Right lung (tissue), 10 donors: ENCODE measurements at places on chromosomes 1 and 21.

DNA sequence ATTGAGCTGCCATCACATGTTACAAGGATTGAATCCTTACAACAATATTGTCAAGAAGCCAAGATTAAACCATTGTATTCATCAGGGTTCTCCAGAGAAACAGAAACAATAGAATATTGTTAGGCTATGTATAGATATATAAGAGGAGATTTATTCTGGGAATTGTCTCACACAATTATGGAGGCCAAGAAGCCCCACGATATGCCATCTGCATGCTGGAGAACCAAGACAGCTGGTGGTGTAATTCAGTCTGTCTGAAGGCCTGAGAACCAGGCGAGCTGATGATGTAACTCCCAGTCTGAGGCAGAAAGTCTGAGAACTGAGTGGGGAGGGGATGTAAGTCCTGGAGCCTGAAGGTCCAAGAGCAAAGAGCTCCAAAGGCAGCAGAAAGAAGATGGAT is 14.5 kb upstream of the TTF2 start:
- DNase-seq: no peak

DNA sequence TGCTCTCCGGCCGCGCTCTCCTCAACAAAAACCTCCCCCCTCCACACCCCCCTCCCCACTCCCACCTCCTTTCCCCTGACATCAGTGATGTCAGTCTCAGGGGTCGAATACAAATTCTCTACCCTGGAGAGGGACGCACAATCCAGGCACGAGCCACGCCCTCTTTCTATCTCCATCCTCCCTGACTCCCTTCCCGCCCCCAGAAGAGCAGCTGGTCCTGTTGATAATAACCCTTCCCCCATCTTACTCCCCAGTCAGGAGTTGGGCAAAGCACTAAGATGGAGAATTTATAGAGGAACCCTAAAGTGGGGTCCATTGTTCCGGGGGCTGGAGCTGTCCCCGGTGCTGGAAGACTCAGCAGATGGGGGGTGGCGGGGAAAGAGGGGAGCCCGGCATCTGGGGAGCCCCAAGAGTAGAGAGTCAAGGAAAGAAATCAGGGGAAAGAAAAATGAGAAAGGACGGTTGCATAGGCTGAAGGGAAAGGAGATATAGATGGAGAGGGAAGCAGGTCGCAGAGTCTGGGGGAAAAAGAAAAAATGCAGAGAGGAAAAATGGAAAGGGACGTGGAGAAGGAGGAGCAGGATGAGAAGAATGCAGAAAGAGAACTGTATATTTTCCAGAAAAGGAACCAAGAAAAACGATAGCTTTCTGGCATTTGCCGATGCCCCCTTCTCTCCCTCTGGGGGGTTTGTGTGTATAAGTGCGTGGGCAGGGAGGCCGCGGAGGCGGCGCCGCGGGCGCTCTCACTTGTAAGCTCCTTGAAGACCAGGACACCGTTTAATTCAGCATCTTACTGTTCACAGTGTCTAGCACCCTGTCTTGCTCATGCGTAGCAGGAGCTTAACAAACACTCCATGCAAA is at the start of gene CELF3:
Gene CELF3, minus strand, starts transcription at position 33 of the 861 bp plus-strand sequence. CDS start 783 bp downstream, outside the sequence.
- DNase-seq: no peak

DNA sequence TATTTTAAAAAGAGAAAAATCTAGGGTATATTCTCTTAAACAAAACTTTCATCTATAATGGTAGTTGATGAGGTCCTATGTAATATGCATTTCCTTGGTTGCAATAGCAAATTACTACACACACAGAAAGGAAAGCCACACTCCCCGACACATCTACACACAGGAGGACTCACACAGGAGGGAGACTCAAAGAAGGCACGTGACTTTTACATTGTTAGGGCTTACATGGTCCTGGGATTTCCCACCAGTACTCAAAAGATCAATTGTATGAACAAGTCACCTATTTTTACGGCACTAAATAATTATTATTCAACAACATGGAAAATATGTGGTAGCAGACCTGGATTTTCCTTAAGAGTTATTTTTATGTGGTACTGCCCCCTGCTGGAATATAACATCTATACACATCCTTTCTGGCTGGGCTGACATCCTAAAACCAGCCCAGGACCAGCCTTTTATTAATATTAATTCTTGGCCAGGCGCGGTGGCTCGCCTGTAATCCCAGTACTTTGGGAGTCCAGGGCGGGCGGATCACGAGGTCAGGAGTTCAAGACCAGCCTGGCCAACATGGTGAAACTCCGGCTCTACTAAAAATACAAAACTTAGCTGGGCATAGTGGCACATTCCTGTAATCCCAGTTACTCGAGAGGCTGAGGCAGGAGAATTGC is 33.9 kb upstream of the LGALS8 start:
- DNase-seq: peak; percentile 28

DNA sequence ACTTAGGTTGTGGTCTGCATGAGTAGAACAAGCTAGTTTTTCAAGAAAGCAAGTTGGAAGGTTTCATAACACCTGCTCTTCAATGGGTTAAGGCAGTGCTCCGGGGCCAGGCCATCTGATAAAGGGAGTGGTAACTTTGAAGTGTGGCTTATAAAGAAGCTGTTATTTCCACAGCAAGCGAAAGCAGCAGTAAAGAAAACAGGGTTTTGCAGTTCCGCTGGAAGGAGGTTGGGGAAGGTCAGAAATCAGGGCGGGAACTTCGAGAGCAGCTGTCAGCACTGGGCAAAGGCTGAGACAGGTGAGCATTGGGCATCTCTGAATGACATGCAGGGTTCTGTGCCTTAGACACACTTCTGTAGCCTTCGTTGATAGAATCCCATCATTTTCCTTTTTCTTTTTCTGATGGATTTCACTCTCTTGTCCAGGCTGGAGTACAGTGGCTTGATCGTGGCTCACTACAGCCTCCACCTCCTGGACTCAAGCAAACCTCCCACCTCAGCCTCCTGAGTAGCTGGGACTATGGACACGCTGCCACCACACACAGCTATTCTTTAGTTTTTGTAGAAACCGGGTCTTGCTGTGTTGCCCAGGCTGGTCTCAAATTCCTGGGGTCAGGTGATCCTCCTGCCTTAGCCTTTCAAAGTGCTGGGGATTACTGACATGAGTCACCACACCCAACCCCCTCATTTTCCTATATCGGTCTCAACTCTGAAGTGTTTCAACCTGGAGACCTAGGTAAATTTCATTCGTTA is 20.5 kb downstream of the TMEM51 start:
- no peak for DNase-seq

DNA sequence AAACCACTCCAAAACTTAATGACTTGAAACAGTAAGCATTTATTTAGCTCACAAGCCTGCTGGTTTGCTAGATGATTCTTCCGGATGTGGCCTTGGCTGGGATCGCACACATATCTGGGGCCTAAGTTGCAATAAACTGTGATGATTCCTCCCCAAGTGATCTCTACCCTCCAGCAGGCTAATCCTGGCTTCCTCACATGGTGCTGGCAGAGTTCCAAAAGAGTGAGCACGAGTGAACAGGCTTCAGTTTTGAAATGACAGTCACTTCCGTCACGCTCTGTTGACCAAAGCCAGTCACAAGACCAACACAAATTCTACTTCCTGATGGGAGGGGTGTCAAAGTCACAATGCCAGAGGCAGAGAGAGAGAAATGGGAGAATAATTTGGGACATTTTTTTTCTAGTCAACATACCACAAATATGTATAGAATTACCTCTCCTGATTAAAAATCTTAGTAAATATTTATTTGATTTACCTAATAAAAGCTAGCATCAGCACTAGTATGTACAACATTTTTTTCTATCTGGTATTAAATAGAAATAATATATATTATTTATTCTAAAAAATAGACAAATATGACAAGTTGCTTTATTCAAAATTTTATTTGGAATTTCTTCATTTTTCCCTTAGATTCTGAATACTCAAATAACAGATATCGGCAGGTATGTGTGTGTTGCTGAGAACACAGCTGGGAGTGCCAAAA is 292.7 kb downstream of the TPR start:
- peak; percentile 61 for DNase-seq

DNA sequence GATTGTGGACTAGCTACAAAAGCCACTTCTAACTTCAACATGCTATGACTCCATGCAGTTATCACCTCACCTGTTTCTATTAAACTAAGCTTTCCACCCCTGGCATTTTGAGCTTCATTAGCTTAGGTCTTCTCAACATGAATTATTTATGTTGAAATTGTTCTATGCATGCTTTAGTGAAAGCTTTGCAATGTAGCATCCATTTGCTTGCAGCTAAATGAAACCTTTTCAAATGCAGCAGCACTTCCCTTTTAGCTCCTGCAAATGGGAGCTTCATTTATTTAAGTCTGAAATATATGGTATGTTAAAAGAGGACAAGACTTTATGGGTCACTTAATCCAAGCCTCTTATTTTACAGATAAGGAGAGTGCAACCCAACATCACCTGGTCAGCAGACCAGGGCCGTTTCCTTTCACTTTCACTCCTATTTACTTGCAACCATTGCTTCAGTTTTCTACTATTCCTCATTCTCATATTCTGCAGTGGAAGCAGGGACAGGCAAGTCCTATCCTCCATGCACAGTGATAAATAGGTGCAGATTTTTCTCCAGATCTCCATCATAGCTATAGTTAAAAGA is 56.4 kb upstream of the SAMSN1 start:
- DNase-seq: no peak

DNA sequence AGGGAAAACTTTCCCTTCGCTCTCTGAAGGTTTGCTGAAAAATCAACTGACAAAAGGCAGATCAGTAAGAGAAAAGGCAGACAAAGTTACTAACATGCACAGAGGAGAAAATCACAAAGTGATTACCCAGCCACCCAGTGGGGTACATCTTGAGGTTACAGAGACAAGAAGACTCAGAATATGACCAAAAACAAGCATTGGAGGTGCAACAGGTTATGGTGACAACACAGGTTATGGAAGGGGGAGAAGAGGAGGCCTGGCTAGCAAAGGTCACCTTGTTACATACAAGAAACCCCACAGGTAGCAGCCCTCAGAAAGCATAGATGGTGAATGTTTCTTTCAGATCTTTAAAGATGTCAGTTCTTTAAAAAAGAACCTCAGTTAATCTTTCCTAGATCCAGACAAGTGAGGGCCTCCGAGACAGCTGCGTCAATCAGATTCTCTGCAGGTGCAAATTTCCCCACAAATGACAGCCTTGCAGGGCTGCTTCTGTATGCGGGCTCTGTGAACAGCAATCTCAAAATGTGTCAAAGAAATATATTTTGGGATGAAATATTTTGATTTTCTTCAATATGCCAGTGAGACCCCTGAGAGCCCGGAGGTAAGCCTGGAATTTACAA is 207.6 kb upstream of the RAB4A start:
- no peak for DNase-seq

DNA sequence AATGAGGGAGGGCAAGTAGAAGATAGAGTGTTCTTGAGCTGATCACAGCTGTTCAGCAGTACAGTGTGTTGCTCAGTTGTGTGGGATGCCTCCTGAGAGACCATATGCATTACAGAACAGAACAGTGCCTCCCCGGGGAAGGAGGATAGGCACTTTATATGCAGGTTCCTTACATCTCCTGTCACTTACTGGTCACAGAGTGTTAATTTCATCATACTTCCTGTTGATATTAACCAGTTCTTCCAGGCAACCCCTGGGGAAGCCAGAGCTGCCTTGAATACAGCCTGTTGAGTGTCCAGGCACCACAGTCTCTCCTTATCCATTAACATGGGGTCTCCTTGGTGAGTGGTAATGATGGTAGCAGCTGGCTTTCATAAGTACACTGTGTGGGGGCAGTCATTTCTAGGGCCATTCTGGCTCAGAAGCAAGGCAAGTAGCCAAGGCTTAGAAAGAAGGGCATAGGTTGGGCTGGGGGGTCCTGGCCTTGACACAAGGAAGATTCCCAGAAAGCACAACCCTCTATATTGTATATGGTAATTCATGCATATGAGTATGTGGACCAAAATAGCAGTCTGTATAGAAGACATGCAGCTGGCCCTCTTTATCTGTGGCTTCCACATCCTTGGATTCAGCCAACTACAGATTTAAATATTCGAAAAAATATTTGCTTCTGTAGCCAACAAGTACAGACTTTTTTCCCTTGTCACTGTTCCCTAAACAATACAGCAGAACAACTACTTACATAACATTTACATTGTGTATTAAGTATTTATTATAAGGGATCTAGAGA is 142.4 kb downstream of the ZP4 start:
- DNase-seq: peak; percentile 89

GRCh38 chr1:33128781-33129180 is 47.8 kb downstream of the AZIN2 start:
- no peak for DNase-seq

GRCh38 chr1:94300731-94301130 is 63.3 kb upstream of the ARHGAP29 start:
- DNase-seq: no peak

DNA sequence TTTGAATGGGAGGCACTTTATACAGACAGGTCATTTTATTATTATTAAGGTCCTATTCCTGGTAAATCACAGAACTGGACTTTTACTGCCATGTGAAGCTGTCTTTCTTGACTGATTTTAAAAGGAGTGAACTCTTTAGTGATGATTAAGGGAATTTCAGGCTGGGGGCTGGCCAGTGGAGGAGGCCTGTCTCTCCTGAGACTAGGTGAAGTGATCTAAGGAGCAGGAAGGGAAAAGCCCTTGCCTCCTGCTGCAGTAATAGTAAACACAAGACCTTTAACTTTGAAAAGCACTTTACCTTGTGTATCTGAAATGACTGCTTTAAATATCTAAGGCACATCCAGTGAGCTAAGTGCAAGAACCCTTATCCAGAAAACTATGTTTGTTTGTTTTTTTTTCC is 118.0 kb upstream of the SPAG17 start:
- no peak for DNase-seq

GRCh38 chr1:155137154-155137949 is 1.7 kb downstream of the SLC50A1 start:
- no peak for DNase-seq

DNA sequence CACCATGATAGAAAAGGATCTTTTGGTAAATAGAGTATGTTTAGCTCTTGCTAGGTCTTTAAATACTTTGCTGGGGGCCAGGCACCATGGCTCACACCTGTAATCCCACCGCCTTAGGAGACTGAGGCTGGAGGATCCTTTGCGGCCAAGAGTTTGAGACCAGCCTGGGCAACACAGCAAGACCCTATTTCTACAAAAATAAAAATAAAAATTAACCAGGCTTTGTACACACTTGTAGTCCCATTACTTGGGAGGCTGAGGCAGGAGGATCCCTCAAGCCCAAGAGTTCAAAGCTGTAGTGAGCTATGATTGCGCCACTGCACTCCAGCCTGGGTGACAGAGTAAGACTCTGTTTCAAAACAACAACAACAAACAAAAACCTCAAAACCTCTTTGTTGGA is 1.1 kb upstream of the KCNE2 start:
- DNase-seq: no peak

GRCh38 chr1:194533641-194534040 is 1347.2 kb upstream of the B3GALT2 start:
- no peak for DNase-seq

- DNase-seq: no peak
These were observed 6.7 kb upstream of the MAN1C1 start for GRCh38 chr1:25609921-25610320.

- no peak for DNase-seq
These were observed 6.7 kb downstream of the C1QTNF12 start for GRCh38 chr1:1239614-1240347.

DNA sequence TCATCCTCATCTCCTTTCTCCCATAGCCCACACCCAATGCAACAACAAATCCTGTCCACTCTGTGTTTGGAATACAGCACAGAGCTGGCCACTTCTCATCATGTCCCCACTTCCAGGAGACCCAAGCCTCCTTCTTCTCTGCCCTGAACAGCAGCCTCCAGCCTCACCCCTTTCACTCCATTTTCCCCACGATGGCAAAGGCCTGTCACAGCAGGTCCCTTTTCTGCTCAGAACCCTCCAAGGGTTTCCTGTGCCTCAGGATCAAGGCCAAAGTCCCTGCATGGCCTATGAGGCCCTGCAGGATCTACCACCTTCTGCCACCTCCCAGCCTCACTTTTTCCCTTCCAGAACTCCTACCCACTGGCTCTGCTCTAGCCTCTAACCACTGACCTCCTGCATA is 78.5 kb downstream of the CSMD2 start:
- DNase-seq: no peak
